ENCODE measurements at places on chromosomes 2 and 18. TPM values are rescaled to one million over a fixed set of nuclear protein-coding genes. Genes with fewer than 3 reads are reported as not detected.
A peak's percentile ranks its signal among the peaks of the same experiment; 100 is the strongest.

Gene FLACC1
- 1.1 TPM for polyA plus RNA-seq

DNA sequence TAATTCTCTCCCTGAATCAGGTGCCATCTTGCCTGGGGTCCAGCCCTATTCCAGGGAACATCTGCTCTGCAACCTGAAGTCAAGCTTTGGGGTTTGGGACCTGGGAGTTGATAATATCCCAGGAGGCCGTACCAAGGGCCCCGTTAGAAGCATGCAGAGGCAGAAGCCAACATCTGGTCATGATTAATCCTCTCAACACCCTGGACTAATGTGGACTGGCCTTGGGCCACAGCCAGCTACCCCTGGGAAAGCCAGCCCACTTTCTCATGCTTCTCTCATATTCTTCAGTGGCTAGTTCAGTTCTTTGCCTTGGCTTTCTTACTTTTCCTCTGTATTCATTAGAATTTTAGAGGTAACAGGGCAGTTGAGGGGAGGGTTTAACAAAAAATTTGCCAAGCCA lies 515.6 kb upstream of the NRP2 start:
- DNase-seq = no peak

Gene OSR1
- 13.3 TPM for polyA plus RNA-seq

DNA sequence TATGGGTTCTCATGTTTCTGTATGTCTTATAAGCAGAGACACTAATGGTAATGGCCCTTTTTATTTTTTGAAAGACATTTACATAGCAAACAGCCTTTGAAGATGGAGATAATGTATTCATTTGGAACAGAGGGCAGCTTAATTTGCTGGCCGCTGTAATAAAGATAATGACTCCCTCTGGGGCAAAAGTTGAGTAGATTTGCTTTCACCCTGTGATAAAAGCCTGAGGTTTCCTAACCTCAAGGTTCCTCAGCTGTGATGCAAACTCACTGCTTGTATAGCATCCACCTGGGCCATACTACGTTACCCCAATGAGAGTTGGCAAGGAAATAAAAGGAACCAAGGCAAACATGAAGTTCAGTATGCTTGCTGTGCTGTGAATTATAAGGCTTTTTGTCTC lies 54.8 kb downstream of the TEX51 start:
- no peak for DNase-seq

GRCh38 chr2:10383960-10384734 lies 64.0 kb downstream of the ODC1 start:
- DNase-seq = no peak

- DNase-seq = no peak
These were observed 130.3 kb upstream of the CXCR4 start for GRCh38 chr2:136248242-136248641.

- DNase-seq = peak; percentile 25
These were observed 626 bp upstream of the VIT start for GRCh38 chr2:36695746-36696415.

Gene TGFA
- 0.44 TPM for polyA plus RNA-seq

Gene CACNB4
- 4.3 TPM for polyA plus RNA-seq

DNA sequence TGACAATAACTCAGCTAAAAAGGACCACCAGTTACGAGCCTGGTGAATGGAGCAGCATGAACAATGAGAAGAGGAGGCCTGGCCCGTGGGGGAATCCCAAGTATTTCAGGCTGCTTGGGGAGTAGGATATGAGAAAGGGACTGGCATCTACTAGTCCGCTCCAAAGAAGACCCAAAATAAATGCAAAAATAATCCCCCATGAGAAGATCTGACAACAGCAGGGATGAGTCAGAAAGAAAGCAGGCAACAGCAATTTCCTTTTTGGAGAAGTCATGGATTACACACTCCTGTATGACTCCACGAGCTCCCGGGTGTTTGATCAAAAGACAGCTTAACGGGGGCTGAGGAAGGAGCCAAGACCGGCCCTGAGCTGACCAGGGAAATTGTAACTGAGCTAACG lies 111.4 kb downstream of the SOX11 start:
- no peak for DNase-seq

Gene ACMSD
- polyA plus RNA-seq = 0.20 TPM

DNA sequence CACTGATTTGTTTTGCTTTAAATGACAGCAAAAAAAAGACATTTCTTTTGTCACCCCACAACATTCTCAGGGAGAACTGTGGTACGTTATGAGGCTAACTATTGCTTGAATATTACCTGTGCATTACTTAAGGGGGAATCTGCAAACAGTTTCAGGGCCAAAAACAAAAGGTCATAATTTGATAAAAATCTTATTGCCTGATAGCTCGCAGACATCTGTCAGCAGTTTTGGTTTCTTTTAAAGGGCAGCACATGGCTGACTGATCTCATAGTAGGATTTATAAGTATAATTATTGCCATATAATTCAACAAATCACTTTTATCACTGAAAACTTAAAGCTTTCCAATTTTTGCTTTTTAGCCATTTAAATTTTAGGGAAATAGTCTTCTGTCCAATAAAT lies 226.4 kb upstream of the VWC2L start:
- no peak for DNase-seq

Gene CHN1
- not detected for polyA plus RNA-seq

GRCh38 chr18:9359796-9360195 lies 25.2 kb downstream of the TWSG1 start:
- no peak for DNase-seq

Gene KCNK3
- polyA plus RNA-seq = 0.75 TPM

DNA sequence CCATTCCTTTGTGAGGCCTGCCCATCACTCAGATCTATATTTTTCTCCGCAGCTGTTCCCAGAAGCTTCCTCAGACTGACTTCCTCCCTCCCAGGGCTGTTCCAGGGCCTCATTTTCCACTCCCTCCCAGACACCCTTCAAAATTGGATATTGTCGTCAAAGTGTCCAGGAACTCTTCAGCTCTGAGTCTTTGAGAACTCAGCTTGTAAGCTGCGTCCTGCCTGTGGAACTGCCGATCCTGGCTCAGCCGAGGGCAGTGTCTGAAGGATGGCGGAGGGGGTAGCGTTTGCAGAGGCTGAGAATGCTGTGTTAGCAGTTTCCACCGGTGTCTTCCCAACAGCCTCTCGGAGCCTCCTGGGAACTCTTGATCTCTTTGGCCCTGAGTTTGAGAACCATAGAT lies 27.1 kb downstream of the NCK2 start:
- DNase-seq = peak; percentile 74

DNA sequence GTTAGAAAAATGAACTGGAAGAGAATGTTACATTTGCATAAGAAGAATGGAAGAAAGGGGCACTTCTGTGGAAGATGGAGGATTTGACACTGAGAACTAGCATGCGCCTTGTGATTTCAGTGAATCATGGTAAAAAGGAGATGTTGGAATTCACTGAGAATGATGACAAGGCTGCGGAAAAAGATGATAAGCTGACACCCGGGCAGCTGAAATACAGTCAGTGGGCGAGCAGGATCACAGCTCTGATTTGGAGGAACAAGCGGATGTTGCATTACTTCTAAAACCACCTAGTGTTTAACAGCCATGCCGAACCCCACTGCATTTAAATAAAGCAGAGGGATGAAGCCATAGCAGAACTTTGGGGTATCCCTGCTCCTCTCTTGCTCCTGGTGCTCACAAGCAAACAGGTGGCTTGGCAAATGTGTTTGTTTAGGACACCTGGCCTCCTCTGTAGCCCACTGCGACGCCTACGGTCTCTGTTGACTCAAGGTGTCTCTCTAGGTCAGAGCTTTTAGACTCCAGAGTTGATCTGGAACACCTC lies 134.9 kb downstream of the NDUFA10 start:
- DNase-seq = no peak

- peak; percentile 19 for DNase-seq
These were observed 971.0 kb upstream of the CDH2 start for GRCh38 chr18:29147944-29148343.

Gene REG3G
- polyA plus RNA-seq = not detected

DNA sequence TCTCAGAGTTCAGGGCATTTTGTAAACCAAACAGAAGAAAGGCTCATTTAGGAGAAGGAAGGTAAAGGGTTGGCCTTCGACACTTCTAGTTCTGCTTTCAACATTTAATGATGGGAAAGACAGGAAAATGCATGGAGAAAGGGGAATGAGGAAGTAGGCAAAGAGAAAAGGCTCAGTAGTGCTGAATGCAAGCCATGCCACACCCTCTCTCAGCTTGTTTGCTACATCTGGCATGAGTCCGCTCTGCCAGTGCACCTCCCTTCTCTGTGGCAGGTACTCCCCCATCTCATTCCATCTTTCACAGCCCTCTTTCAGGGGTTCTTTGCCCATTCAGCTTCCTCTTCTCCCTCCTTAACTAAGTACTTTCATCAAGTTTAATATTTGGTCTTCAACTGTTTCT lies 120.9 kb upstream of the ITGB6 start:
- DNase-seq = no peak

DNA sequence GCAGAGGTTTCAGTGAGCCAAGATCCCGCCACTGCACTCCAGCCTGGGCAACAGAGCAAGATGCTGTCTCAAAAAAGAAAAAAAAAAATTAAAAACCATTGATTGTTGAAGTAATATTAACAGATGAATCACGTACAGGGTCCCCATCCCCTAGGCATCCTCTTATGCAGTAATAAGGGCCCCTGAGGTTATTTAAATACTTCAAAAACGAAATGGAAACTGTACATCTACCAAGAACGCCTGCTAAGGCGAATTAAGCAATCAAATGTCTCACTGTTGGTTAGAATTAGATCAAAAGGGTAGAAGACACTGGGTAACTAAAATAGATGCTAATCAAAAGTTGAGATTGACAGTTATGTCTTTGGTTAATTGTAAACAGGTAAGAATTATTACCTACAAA lies 7.5 kb downstream of the TRABD2A start:
- no peak for DNase-seq

Gene RFX8
- polyA plus RNA-seq = 1.5 TPM

DNA sequence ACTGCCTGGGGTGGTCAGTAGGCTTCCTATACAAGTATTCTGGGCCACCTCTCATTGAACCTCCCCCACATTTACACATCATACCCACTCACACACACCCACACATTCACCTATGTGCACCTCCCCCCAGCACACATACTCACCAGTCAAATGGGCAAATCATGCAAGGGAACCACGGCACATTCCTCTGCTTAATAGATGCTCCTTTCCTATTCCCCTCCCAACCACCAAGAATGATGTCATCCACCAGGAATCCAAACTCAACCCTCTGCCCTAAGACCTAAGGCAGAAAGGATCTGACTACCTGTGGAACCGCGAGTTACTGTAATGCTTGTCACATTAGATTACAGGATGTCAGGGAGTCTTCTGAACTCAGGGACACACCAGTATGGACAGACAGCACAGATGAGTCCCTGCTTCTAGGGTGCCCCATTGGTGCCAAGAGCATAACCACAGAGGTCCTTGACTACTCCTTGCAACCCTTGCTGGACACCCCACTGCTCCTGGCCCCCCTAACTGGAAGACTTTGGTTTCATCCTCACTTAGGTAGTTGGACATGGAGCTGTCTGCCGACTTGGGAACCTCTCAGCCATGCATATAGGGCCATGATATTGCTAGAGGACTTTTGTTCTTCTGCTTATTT lies 21.5 kb upstream of the CAB39 start:
- DNase-seq = no peak
